HT1080 (cell line): ENCODE measurements at places on chromosomes 12 and 14. TPM values are rescaled to one million over a fixed set of nuclear protein-coding genes. Genes with fewer than 3 reads are reported as not detected.

GRCh38 chr12:66956300-66956699 is 277.4 kb upstream of the GRIP1 start:
- no peak for DNase-seq

DNA sequence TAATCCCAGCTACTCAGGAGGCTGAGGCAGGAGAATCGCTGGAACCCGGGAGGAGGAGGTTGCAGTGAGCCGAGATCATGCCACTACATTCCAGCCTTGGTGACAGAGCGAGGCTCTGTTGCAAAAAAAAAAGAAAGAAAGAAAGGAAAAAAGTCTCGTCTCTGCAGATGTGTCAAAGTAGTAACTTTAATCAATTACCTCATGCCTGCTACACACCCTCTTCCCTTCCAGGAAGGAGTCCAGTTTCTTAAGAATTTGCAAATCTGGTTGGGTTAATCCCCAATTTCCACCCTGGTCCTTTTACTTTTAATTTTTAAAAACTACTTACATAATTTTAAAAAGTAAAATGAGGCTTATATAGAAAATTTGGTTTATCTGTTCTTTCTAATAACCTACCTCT is 234.5 kb upstream of the KITLG start:
- DNase-seq, result no peak

DNA sequence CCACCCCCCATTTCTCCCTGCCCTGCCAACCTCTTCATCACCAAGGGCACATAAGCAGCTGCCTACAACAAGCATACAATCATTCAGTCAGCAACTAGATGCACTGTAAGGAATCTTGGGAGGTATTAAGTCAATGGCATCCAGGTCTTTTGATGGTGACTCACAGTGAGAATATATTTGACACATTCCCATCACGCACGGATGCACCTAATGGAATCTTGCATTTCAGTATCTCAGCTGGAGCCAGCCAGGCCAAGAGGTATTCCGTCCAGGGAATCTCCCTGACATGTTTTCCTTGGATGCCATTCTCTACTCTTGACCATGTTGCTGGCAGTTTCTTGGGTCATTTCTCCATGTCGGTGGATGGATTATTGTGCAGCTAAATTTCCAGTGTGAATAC is 73.9 kb upstream of the CAPRIN2 start:
- DNase-seq, result peak; percentile 9

GRCh38 chr14:94558842-94559241 is 2.4 kb upstream of the SERPINA4 start:
- DNase-seq, result no peak

DNA sequence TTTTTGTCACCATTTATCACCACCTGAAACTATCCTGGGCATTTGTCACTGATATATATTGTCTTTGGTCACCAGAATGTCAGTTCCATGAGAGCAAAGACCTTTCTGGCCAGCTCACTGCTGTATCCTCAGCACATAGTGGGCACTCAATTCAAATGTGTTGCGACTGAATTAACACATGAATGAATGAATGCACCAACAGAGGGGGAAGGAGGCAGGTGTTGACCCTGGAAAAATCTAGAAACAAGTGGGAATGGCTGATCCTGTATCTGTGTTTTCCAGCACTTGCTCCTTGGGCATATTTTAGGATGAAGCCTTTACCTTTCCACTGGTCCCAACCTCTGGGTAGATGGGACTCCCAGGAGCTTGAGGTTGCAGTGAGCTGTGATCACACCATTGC is 3.4 kb upstream of the NCOR2 start:
- no peak for DNase-seq

The CLEC4E gene
- not detected in 2 replicates for total RNA-seq

The DNAI7 gene
- total RNA-seq, result not detected in 2 replicates
